ENCODE measurements at places on chromosomes 11 and 22.
A peak's percentile ranks its signal among the peaks of the same experiment; 100 is the strongest.

DNA sequence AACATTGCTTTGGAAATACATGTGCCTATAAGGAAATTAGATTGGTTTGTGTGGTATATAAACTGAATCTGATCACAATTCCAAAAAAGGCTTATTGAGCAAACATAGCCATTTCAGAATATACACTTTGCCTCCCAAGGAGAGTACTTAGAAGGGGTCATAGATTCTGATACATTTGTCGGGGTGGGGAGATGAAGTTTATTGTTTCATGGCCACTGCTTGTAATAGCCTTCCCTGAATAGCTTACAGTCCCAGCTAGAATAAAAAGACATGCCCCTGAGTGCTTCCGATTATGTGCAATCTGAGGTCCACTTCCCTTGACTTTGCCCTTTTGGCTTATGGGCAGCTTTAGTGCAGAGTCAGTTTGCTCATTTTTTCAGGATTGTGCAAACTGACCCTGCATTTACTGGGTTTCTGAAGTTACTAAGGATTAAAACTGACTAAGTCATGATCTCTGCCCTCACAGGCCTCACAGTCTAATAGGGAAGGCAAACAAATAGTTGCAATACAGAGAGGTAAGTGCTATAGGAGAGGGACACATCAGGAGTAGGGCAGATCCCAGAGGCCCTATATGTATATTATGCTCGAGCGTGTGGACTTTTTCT is 184.2 kb downstream of the BLID start:
- no peak for DNase-seq

DNA sequence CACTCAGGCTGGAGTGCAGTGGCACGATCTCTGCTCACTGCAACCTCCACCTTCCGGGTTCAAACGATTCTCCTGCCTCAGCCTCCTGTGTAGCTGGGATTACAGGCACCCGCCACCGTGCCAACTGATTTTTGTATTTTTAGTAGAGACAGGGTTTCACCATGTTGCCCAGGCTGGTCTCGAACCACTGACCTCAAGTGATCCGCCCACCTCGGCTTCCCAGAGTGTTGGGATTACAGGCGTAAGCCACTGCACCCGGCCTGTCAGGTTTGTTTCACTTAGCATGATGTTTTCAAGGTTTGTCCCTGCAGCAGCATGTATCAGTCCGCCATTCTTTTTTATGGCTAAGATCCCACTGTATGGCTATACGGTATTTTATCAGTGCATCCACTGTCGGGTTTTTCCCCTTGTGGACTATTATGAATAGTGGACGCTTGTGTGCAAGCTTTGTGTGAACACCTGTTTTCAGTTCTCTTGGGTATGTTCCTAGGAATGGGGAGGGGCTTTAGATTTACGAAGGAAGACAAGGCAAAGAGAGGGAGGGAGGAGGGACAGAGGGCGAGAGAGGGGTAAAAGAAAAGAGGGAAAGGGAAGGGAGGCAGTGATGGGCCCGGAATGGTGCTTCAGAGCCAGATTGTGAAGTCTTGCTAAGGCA is 13.9 kb upstream of the CDC42EP2 start:
- no peak for DNase-seq

DNA sequence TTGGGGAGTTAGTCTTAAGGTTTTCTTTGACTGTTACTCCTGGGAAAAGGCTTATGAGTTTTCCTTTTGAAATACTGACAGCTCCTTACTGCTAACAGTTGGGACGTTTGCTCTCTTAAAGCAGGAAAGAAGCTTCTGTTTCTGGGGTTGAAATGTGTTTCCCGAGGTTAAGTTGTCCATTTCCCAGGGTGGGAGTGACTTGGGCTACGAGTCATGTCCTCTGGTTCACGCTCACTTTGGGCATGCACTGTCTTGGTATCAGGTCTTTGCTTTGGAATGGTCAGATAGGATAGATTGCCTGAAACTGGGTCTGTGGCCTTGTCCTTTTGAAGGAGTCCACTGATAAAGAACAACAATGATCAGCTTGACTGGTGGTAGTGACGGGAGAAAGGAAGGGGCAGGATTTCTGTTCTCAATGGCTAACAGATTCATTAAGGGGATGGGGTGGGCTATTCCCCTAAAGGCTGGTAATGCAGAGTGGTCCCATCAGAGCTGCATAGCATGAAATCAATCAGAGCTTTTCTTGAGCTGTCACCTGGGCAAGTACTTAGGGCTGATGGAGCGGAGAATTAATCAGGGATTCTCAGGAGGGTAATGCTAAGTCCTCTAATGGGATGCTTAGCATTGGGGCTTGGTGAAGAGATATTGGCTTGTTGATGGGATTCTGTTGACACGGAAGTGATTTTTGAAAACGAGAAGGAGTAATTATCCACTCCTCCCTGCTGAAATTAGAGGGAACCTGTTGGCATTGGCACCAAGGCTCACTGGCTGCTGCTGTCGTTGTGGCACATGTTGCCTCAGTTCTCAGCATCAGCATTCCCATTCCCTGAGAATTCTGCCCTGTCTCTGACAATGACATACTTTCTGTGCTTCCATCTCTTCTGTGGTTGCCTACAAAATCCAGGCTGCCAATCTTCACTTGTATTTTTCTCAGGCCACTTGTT is 81.6 kb downstream of the TEAD1 start:
- DNase-seq, result no peak

GRCh38 chr11:36033082-36033751 is 89.4 kb downstream of the LDLRAD3 start:
- DNase-seq, result no peak

- no peak for DNase-seq
These were observed 133.7 kb downstream of the ETS1 start for GRCh38 chr11:128453444-128454336.

DNA sequence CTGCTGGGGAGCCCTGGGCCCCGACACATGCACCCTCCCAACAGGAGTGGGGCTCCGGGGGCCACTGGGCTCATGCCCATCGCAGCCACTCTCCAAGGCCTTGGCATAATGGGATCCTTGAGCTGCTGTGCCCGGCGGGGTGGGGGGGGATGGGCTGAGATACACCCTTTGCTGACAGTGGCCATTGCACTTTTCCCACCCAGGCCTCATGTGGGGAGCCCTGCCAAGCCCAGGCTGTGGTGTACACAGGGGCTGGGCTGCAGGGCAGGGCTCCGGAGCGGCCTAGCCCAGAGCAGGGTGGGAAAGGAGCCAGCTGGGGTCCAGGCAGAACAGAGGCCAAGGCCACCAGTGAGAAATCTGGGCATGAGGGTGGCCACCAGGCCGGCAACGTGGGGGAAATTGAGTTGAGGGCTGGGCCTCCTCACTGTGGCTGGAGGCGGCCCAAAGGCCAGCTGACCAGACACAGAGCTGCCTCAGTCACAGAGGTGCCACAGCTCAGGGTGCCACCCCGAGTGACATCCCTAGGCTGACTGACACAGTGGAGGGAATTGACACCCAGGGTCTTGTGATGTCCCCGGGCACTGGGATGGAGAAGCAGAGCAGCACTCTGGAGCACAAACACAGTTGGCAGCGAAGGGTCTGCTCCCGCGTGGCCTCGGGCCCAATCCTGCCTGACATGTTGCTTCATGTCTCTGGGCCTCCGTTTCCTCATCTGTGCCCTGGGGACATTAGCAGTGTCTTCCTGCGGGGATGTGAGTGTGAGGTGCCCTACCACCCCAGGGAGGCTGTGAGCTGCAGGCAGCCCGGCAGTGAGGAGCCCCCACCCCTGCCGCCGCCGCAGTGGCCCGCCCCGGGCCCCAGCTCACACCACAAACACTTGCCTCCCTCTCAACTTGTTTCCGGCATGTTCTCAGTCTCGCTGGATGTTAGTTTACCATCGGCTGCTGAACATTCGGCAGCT is 30.4 kb downstream of the RTN4R start:
- DNase-seq, result no peak

DNA sequence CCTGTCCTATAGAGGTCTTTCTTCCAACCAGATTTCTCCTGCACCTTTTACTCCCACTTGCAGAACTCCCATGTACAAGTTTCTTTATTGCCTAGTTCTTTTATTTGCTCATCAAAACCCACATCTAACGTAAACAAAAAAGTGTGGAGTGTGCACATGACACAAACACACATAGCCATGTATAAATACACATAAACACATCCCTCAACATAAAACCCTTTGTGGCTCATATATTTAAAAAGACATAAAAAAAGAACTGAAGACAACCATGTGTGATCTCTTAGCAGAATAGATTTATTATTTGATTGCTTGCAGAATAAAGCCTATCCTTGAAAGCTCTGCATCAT is 1.7 kb downstream of the HBG2 start:
- DNase-seq, result no peak

- DNase-seq, result no peak
These were observed 80.2 kb downstream of the PRR5L start for GRCh38 chr11:36376009-36376887.

GRCh38 chr11:44221992-44222391 is 87.9 kb downstream of the ALX4 start:
- no peak for DNase-seq

GRCh38 chr11:15883455-15883920 is 472.9 kb downstream of the SOX6 start:
- DNase-seq, result no peak

- DNase-seq, result no peak
These were observed 343.8 kb upstream of the ANO3 start for GRCh38 chr11:25988178-25988577.

- DNase-seq, result no peak
These were observed 3.4 kb upstream of the OR6Q1 start for GRCh38 chr11:58027341-58027740.

GRCh38 chr11:62573006-62573591 is 592 bp downstream of the EEF1G start:
- no peak for DNase-seq

DNA sequence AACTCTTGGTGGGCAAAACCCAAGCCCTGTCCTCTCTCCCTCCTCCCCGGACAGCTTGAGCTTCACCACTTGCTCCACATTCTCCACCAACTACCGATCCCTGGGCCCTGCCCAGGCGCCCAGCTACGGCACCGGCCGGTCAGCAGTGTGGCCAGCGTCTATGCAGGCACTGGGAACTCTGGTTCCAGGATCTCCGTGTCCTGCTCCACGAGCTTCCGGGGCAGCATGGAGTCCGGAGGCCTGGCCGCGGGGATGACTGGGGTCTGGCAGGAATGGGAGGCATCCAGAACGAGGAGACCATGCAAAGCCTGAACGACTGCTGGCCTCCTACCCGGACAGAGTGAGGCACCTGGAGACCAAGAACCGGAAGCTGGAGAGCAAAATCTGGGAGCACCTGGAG is 68.9 kb upstream of the RTL6 start:
- no peak for DNase-seq

GRCh38 chr11:1824221-1825038 is 10.4 kb upstream of the SYT8 start:
- DNase-seq, result no peak

DNA sequence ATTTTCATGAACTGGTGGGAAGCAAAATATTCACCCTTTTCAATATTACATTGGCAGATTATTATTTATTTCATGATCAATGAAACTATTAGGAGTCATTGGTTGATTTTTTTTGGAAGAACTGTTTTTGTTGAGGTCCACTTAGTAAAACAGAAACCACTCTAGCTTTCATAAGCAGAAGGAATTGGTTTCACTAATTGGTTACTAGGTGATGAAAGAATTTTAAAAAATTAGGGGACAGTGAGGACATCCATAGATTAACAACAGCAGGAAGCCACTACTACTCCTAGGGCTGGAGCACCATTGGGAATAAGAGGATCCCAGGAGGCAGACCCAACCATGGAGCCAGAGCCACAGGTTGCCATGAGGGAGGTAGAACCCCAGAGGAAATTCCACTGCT is 74.4 kb upstream of the KCNA4 start:
- no peak for DNase-seq

DNA sequence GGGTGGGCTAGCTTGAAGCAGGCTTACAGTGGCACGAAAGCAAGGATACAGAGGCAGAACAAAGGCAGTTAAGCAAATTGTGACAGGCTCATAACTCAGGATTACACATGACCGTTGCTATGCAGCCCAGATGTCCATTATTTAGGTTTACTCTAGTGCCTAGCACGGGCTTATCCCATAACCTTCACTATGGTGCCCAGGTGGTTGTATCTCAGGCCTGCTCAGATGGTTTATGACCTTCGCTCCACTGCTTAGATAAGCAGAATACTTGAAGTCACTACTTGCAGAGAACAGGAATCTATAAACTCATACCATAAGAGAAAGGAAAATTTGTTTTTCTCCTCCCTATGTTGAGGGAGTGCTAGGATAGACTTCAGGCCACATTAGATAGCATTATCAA is 9.0 kb downstream of the OR6M1 start:
- no peak for DNase-seq

GRCh38 chr11:68353669-68354068 is 41.3 kb downstream of the LRP5 start:
- no peak for DNase-seq

DNA sequence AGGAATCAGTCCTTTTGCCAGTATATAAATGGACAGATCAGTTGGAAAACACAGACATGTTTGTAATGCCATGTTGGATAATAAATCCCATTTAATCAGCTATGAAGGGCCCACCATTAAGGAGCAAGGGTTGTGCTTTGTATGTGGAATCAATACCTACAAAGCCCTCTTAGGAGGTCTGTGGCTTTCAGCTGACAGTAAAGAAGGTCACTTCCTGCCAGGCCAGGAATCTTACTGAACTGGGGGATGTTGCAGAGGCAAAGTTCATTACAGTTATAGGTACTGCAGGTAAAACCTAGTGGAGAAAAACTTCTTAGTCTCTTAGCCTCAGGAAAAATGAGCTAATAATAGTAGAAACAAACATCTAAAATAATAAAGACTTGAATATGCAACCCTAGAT is 129.5 kb downstream of the FAM76B start:
- no peak for DNase-seq

- DNase-seq, result no peak
These were observed 60.7 kb downstream of the TTC17 start for GRCh38 chr11:43419460-43419859.

GRCh38 chr11:121467965-121468364 is 15.2 kb upstream of the SORL1-AS1 start:
- DNase-seq, result peak; percentile 53
